Right ventricle myocardium inferior (tissue), 1 donor: ENCODE measurements at places on chromosomes 6 and 20. TPM values are rescaled to one million over a fixed set of nuclear protein-coding genes. Genes with fewer than 3 reads are reported as not detected.

GRCh38 chr20:25457886-25458680 lies 50.6 kb downstream of the GINS1 start:
- DNase-seq: no peak

DNA sequence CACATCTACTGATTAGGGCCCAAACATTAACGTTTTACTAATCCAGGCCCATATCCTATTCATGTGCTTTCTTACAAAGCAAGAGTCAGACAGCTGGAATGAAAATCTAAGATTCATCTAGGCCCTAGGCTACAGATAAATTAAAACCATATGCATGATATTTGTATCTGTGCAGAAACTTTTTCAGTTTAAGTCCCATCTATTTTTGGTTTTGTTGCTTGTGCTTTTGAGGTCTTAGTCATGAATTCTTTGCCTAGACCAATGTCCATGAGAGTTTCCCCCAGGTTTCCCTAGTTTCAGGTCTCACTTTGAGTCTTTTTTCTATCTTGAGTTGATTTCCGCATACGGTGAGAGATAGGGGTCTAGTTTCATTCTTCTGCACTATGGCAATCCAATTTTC lies 20.2 kb downstream of the ADNP start:
- DNase-seq: no peak

GRCh38 chr20:45032781-45033180 lies 66.5 kb downstream of the STK4 start:
- DNase-seq: no peak

GRCh38 chr6:164195278-164195941 lies 780.9 kb downstream of the QKI start:
- DNase-seq: no peak

CD93 gene
- 43.5 TPM for total RNA-seq

SPEF1 gene
- 0.14 TPM for total RNA-seq

GRCh38 chr6:125863023-125863422 lies 72.3 kb downstream of the NCOA7 start:
- DNase-seq: no peak

GRCh38 chr6:89035252-89036101 lies 45.1 kb upstream of the PNRC1 start:
- DNase-seq: peak; percentile 81

- DNase-seq: no peak
Observed at GRCh38 chr20:61523145-61523544, 271.1 kb downstream of the CDH4 start.

DNA sequence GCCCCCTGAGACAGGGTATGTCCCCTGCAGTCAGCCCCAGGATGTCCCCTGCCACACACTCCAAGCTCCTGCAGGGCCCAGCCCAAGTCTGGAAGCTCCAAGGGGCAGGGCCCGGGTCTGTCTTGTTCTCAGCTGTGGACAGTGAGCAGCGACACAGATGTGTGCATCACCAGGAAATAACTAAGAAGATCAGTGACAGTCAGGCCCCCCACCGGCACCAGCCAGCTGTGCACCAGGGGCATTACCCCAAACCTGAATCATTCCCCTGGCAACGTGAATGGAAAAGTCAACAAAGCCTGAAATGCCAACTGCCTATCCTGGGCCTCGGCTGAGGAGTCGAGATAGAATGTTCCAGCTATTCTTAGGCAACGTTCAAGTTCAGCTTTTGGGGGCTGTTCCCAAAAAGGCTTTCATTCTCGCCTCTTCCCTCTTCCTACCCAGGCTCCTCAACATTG lies 105.0 kb downstream of the PREX1 start:
- peak; percentile 41 for DNase-seq

GRCh38 chr6:46080111-46080510 lies 49.7 kb upstream of the ENPP4 start:
- DNase-seq: no peak

DNMT3B gene
- total RNA-seq: 0.32 TPM

- no peak for DNase-seq
Observed at GRCh38 chr6:56963043-56963442, 8.1 kb downstream of the BEND6 start.

DNA sequence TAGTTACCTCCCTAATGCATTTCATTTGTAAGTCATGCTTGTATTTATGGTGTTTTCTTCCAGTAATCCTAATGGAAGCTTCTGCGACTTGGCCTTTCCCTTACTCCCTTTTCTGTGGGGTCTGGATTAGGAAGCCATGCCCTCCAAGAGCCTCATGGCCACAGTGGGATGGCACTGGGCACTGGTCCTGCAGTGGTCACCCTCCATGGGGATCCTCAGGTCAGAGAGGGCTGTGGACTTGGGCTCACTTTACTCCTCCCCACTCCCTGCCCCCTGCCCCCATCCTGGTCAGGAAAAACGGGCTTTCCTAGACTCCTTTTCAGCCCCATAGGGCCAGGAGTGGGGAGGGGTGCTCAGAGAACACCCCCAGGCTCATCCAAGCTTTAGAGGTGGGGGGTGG lies 49.9 kb downstream of the EBF4 start:
- DNase-seq: no peak

- DNase-seq: no peak
Observed at GRCh38 chr20:61311656-61312387, 59.8 kb downstream of the CDH4 start.

OR10C1 gene
- not detected for total RNA-seq

PLCB4 gene
- 27.7 TPM for total RNA-seq

DNA sequence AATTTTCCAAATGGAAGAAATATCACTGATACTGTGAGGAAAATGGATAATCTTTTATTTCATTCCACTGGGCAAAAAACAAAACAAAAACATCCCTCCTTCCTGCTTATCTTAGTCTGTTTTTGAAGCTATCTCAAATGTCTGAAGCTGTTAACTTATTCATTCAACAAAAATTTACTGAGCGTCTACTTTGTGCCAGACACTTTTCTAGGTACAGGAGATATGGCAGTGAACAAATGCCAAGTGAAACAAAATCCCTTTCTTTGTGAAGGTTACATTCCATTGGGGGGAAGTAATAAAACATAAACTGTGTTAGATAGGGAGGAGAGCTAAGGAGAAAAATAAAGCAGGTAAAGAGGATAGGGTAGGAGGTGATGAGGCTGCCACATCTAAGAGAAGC lies 47.5 kb downstream of the TNFRSF21 start:
- no peak for DNase-seq

DEF6 gene
- total RNA-seq: 2.8 TPM

POFUT1 gene
- total RNA-seq: 24.5 TPM

DNA sequence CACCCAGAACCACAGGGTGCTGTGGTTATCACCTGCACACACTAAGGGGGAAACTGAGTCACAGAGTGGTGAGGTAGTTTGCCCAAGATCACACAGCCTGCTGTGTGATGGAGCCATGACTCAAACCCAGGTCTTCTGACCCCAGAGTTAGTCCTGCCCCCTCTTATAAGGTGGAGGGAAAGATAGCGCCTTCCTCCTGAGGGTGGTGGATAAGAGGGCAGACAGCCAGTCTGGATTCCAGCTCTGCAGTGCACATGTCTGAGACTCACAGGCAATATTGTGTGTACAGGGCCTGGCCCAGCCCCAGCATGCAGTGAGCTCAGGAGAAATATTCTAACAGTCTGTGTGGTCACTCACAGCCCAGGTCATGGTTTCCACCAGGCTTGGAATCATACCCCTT lies 393.7 kb downstream of the CDH4 start:
- no peak for DNase-seq

METTL24 gene
- 1.1 TPM for total RNA-seq

- no peak for DNase-seq
Observed at GRCh38 chr6:150435832-150436231, 67.0 kb downstream of the IYD start.

- DNase-seq: no peak
Observed at GRCh38 chr6:167501831-167502385, 177.0 kb downstream of the TTLL2 start.

IL17A gene
- not detected for total RNA-seq

AGPAT4 gene
- 2.4 TPM for total RNA-seq

ELOVL2 gene
- 2.4 TPM for total RNA-seq

DNA sequence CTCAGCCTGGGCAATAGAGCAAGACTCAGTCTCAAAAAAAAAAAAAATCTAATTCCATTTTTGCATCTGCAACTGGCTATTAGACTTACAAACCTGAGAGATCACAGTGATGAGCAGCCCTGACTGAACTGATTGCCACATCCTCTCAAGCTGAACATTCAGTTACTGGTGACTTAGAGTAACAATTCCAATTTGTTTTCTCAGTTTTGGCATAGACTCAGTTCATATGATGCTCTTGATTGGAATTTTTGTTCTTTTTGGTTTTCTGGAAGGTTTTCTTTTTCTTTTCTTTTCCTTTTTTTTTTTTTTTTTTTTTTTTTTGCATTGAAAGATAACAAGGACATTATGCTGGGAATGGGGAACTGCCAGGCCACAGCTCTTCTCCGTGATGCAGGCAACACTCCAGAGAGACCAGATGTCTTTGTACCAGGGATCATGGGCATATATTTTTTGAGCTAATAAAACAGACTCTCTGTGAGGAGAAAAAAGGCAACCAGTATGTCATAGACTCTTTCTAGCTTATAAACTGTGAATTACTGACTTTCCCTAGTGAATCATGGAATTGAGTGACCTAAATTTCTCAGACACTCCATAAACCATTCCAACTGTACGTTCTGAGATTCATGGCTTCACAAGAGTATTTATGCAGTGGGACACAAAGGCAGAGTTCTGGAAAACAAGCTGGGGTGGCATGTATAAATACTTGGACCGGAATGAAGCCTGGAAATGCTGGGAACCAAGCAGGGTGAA lies 86.0 kb upstream of the SLC2A12 start:
- no peak for DNase-seq

DNA sequence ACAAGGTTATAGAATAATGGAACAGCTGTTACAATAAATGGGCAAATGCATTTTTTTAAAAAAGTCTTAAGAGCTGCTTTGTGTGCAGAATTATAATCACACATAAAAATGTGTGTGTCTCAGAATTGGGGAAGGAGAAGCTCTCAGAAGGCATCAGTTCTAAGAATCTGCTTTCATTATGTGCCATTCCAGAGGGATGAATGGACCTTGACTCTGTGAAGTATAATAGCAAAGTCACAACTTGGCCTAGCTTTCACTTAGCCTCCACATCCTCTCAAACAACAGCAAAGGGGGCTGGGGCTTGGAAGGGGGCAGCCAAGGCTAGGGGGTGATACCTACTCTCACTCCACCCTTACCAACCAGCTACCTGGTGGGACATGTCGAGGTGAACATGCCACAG lies 265.0 kb downstream of the CDC5L start:
- no peak for DNase-seq

B3GAT2 gene
- not detected for total RNA-seq

SAPCD1 gene
- 0.57 TPM for total RNA-seq

DNA sequence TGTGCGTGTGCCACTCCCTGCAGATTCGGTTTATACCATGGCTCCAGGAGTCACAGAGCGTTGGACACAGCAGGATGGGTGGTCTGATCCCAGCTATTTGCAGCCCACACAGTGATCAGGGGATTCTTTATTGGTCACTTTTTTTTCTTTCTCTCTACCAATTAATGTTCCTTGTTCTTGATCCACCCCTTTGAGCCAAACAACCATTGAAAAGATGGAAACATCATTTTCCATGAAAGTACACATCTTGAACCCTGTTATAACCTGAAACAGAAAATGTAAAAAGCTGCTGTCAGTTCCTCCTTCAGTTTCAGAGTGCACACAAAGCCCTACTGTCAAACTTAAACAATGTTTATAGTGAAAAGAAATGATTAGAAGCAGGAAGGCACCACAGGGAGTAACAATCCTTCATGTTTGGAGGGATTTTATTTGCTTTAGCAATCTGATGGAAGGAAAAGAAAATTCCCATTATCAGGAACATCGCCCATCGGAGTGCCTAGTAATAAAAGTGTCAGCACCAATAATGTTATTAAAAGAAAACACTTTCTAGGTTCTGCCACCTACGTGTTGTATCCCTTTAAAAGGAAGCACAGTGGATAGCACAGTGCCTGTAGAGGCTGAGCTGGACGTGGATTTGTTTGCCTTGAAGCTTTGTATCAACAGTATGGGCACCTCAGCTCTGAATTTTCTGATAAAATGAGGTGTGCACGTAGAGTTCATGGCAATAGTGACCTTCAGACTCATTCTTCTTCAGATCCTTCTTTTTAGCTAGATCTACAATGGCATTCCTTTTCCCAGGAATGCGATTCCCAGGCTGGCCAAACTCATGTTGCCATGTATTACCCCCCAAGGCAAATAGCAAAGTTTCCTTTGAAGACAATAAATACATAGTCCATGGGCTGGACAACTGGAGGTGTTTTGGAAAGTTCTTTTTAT lies 16.1 kb upstream of the THBD start:
- DNase-seq: no peak

DNA sequence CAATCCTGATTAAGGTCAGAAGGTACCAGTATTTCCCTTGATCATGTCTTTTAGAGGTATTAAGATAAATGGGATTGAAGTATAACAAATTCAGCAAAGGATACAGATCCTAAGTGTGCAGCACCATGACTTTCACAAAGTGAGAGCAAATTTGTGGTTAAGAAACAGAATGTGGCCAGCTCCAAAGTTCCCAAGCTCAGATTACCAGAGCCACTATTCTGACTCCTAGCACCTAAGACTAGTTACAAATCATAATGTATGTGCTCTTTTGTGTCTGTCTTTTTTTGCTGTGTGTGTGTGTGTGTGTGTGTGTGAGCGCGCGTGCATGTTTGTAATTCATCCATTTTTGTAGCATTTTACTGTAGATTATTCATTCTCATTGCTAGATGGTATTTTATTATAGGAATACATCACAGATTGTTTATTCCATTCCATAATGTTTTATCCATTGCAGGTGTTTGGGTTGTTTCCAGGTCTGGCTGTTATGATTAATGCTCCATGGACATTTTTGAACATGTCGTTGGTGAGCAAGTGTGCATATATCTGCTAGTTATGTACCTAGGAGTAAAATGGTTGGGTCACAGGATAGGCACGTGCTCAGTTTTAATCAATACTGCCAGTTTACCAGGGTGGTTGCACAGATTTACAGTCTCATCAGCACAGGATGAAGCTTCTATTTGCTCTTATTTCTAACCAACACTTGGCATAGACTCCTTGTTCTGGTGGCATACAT lies 314.0 kb upstream of the JAG1 start:
- DNase-seq: no peak

DNA sequence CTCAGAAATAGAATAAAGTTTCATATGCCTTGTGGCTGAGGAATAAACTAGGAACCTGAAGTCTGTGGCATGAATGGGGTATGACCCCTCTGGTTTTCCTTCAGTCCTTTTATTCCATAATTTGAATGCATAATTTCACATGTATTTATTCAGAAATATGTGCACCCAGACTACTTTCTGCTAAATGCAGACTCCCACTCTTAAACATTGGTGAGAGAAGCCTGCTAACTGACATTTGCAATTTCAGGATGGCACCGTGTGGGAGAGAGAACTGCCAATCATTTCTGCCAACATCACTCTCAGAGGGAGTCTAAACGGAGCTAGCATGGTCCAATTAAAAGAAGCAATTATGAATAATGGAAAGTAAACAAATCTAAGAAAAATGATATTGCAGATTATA lies 141.3 kb downstream of the ADGRB3 start:
- no peak for DNase-seq

MC3R gene
- not detected for total RNA-seq

IP6K3 gene
- 47.6 TPM for total RNA-seq

DNA sequence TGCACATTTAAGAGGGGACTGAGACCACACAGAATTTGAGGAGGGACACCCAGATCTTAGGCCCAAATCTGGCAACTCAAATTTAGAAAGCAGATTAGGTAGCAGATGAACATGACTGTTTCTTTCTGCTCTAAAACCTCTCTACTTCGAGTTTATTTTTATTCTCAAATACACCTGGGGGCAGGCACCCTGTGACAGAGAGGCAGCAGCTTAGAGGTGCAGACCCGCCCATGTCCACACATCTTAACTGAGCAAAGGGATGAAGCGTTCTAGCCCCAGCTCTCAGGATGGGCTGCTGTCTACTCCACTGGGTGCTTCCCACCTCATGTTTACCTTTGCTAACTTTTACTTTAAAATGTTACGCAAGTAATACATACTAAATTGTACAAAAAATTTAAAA lies 125.0 kb downstream of the SLC23A2 start:
- DNase-seq: no peak
